Liver (tissue), 10 donors: ENCODE measurements at places on chromosomes 1 and 21. TPM values are rescaled to one million over a fixed set of nuclear protein-coding genes. Genes with fewer than 3 reads are reported as not detected.
A peak's percentile ranks its signal among the peaks of the same experiment; 100 is the strongest.

DNA sequence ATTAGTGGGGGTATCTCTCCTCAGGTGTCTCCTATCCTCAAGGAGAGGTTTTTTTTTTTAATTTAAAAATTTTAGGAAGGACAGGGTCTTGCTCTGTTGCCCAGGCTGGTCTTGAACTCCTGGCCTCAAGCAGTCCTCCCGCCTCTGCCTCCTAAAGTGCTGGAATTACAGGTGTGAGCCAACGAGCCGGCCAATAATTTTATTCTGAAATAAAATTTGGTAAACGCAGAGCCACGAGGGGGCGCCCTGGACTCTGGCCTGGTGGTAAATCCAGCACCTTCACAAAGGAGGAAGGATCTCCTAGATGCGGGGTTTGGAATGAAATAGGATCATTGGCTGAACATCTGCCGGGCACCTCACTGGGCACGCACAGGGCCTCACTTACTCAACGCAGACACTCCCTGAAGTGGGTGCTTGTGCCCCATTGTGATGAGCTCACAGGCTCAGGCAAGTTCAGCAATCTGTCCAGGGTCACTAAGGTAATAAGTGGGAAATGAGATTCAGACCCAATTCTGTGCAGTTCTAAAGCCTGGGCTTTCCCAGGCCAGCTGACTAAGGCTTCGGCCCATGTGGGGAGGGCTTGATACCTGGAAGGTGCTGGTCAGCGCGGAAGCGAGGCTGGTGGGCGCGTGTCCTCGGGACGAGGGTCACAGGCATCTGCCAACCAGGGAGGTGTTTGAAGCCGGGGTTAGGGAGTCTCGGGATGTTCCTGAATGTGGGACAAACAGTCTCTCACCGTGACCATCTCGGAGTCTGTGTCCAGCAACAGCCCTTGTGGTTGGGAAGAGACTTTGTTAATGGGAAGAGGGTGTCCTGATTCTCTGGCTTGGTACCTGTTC is 32.7 kb upstream of the ETV3 start:
- DNase-seq: peak; percentile 59
- no peaks in the 10 kb centered on the region for H3K36me3 ChIP-seq
- H3K27me3 ChIP-seq: no peaks in the 10 kb centered on the region
- H3K4me3 ChIP-seq: no peak overlapping the region
- no peak overlapping the region for H3K27ac ChIP-seq

- H3K4me1 ChIP-seq: no peaks in the 10 kb centered on the region
- DNase-seq: no peak
- H3K27me3 ChIP-seq: no peaks in the 10 kb centered on the region
Measured at GRCh38 chr1:210299501-210299900, 29.2 kb upstream of the HHAT start.

SDF4 gene
- total RNA-seq: 48.7 TPM

DNA sequence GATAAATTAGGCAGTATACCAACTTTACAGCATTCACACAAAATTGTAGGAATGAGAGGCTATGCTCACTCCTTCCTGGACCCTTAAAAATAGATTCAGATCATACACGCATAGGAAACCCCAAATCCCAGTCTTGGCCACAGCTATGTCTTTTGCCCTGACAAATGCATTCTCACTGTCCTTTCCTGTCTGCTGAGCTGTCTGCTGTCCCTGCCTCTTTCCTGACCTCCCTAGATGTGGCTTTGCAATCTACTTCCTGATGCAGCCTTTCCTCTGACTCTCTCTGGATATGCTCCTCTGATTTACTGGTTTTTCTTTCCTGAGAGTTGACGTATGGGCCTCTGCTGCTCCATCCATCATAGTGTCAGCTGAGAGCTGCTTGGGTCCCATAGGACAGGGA is 59.8 kb upstream of the SLC35F3 start:
- H3K36me3 ChIP-seq: no peaks in the 10 kb centered on the region
- H3K4me3 ChIP-seq: no peak overlapping the region
- DNase-seq: no peak
- H3K27ac ChIP-seq: no peak overlapping the region

GRCh38 chr1:25947027-25947426 is 40.8 kb upstream of the STMN1 start:
- H3K4me3 ChIP-seq: no peak overlapping the region
- DNase-seq: no peak
- H3K36me3 ChIP-seq: no peaks in the 10 kb centered on the region
- H3K4me1 ChIP-seq: no peaks in the 10 kb centered on the region
- H3K27ac ChIP-seq: no peak overlapping the region

UBE2G2 gene
- 35.1 TPM for total RNA-seq

DNA sequence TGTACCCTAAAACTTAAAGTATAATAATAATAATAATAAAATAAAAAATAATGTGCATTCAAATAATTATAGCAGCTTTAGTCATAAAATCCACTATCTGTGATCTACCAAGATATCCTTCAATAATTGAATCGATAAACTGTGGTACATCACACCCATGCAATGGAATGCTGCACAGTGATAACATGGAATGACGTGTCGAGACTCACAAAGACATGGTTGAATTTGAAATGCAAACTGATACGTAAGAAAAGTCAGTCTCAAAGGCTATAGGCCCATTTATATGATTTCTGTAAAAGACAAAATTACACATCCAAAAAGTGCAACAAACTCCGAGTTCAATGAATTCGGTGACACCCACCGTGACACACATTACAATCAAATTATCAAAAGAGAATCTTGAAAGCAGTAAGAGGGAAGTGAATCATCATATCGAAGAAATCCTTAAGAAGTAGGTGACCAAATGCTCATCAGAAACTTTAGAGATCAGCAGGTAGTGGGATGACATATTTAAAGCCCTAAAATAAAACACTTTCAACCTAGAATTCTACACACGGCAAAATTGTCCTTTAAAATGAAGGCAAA is 5.2 kb upstream of the SPRR2E start:
- H3K4me1 ChIP-seq: no peaks in the 10 kb centered on the region
- DNase-seq: no peak

ALPL gene
- total RNA-seq: 37.9 TPM

DNA sequence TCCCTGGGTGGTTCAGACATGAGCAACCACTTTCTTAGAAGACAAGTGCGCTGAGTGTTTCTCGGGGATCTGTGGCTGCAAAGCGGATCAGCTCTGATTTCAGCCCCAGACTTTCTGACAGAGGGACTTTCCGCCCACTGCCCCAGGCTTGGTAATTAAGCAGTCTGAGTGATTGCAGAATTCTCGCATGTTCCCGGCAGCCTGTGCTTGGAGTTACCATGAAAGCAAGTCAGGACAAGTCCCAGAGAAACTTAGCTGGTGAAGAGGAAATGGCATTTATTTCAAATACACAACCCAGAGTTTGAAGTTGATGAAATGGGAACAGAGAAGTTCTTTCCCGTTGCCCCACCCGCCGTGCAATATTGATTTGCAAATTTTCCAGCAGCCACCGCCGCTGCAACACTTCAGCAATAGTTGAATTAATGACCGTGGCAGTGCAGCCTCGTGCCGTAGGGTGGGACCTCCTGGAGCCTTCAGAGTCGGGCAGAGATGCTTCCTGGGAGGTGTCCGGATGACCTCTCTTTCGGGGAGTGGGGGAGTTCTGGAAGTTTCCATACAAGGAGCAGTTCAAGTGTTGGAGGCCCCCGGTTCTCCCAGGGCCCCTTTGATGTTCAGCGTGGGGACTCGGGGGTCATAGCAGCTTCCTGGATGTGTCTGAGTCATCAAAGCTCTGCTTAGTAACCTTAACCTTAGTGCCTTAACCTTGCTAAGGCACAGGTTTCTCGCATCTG is 134.7 kb downstream of the KAZN start:
- no peaks in the 10 kb centered on the region for H3K27me3 ChIP-seq
- no peak for DNase-seq
- H3K27ac ChIP-seq: no peak overlapping the region
- H3K36me3 ChIP-seq: no peaks in the 10 kb centered on the region
- no peak overlapping the region for H3K4me3 ChIP-seq

LCE1A gene
- not detected for total RNA-seq

SH2D2A gene
- 0.17 TPM for total RNA-seq

NHLH1 gene
- not detected for total RNA-seq

DNA sequence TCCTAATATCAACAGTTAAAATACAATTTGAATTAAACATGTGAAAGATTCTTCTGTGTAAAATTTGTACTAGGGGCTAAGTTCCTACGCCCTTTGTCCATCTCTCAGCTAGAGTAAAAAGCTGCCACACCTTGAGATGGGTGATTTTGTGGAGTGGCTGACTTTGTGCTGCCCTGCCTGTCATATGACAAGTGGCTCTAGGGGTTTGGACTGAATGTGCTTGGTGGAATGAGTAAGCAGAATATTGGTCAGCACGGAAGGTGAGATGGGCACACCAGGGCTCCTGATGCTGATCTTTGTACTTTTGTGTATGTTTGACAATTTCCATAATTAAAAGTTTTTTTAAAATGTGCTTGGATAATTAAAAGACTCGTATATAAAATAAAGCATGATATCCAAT is 133.6 kb upstream of the SLC45A1 start:
- H3K4me3 ChIP-seq: no peak overlapping the region
- no peaks in the 10 kb centered on the region for H3K27me3 ChIP-seq
- H3K36me3 ChIP-seq: no peaks in the 10 kb centered on the region
- no peaks in the 10 kb centered on the region for H3K4me1 ChIP-seq
- no peak overlapping the region for H3K27ac ChIP-seq

DNA sequence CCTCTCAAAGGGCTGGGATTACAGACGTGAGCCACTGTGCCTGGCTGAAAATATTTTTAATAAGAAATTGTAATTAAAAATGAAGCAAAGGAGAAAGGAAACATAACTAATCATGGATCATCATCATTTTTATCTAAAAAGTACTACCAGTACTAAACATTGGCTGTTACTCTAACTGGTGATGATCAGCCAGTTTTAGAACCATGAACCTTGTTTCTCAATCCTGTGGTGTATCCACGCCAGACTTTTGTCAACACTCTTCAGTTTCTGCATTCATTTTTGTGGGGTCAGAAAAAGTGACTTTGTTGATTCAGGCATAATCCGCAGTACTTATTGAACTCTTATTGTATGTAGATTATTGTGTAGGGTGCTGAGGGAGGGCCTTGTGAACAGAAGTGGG is 52.3 kb downstream of the VPS13D start:
- H3K27ac ChIP-seq: no peak overlapping the region
- H3K4me3 ChIP-seq: no peak overlapping the region
- no peaks in the 10 kb centered on the region for H3K4me1 ChIP-seq
- no peak for DNase-seq
- H3K36me3 ChIP-seq: peaks cover 54% of the 10 kb centered on the region

LYPD8 gene
- total RNA-seq: not detected

DNA sequence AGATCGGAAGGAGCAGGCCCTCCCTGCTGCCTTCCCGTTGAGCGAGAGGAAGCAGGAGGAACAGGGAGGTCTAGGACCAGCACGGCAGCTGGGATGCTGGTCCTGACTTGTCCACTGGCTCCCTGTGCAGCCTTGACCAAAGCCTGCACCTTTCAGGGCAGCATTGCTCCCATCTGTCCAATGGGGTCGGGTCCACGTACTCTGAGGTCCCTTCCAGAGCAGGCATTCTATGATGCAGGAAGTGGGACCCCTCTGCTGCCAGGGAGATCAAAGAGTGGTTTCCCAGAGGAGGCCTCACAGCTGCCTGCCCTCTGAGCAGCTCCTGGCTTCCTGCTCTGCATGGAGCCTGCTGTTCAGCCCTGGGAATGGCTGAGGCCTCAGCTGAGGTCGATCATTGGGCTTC is 21.7 kb upstream of the ZNF362 start:
- H3K4me1 ChIP-seq: no peaks in the 10 kb centered on the region
- H3K36me3 ChIP-seq: no peaks in the 10 kb centered on the region
- no peak overlapping the region for H3K4me3 ChIP-seq
- H3K27me3 ChIP-seq: no peaks in the 10 kb centered on the region
- DNase-seq: no peak
- no peak overlapping the region for H3K27ac ChIP-seq

OPRD1 gene
- total RNA-seq: not detected

- DNase-seq: no peak
- no peak overlapping the region for H3K4me3 ChIP-seq
- no peak overlapping the region for H3K27ac ChIP-seq
- H3K36me3 ChIP-seq: no peaks in the 10 kb centered on the region
- H3K4me1 ChIP-seq: no peaks in the 10 kb centered on the region
Measured at GRCh38 chr1:192561301-192561700, 14.3 kb upstream of the RGS1 start.

OR10J1 gene
- total RNA-seq: not detected

DNA sequence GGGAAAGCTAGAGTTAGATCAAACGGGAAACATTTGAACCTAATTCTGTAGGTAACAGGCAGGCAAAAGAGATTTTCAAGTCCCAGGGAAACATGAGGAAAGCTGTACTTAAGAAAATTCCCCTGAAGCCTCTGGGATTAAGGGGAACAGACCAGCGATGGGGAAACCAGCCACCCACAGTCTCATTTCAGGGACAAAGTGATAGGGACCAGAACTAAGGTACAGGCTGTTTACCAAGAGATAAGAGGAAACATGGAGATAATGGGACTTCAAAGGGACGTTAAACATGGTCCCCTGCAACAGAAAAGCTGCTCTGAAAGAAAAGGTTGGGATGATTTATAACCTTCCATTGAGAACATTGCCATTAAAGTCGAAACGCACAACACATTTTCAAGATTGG is 84.4 kb downstream of the NTPCR start:
- H3K27me3 ChIP-seq: no peaks in the 10 kb centered on the region
- H3K4me1 ChIP-seq: no peaks in the 10 kb centered on the region
- H3K4me3 ChIP-seq: no peak overlapping the region
- H3K36me3 ChIP-seq: no peaks in the 10 kb centered on the region
- H3K27ac ChIP-seq: no peak overlapping the region

DNA sequence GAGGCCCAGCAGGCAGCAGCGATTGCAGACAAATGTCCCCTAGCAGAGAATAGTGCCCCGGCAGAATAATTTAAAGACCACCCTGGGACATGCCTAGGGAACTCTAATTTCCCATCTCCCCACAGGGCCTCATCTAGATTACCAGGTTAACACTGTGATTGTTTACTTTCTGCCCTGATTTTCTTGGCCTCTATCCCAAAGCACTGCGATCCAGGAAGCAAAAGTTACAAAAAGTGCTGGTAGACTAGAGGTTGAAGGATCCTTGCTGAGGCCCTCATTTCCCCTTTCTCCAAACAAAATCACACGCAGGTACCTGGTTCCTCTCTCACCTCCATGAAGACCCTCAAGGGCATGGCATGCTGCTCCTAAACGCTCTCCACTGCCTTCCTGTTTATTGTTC is 229.7 kb downstream of the C1orf94 start:
- no peaks in the 10 kb centered on the region for H3K36me3 ChIP-seq
- no peak overlapping the region for H3K27ac ChIP-seq
- no peaks in the 10 kb centered on the region for H3K27me3 ChIP-seq
- no peak for DNase-seq
- peaks cover 5% of the 10 kb centered on the region for H3K4me1 ChIP-seq

ACTN2 gene
- total RNA-seq: 0.19 TPM

GRCh38 chr1:81305997-81306452 is 494.7 kb upstream of the ADGRL2 start:
- DNase-seq: peak; percentile 33
- H3K27me3 ChIP-seq: peaks cover 4% of the 10 kb centered on the region
- H3K27ac ChIP-seq: no peak overlapping the region
- no peaks in the 10 kb centered on the region for H3K4me1 ChIP-seq
- H3K4me3 ChIP-seq: peak overlapping the region; percentile 63

GRCh38 chr1:8752411-8752810 is 65.0 kb downstream of the RERE start:
- no peak overlapping the region for H3K4me3 ChIP-seq
- no peaks in the 10 kb centered on the region for H3K36me3 ChIP-seq
- no peaks in the 10 kb centered on the region for H3K27me3 ChIP-seq
- H3K4me1 ChIP-seq: peaks cover 12% of the 10 kb centered on the region

FAM163A gene
- not detected for total RNA-seq

GRCh38 chr21:45177039-45177438 is 102.7 kb downstream of the ADARB1 start:
- no peak overlapping the region for H3K27ac ChIP-seq
- no peaks in the 10 kb centered on the region for H3K27me3 ChIP-seq
- H3K36me3 ChIP-seq: peaks cover 3% of the 10 kb centered on the region

- H3K4me1 ChIP-seq: no peaks in the 10 kb centered on the region
- H3K27me3 ChIP-seq: no peaks in the 10 kb centered on the region
- no peak for DNase-seq
Measured at GRCh38 chr1:162396201-162396906, 14.8 kb downstream of the C1orf226 start.
